ENCODE measurements at places on chromosomes 4 and X.

DNA sequence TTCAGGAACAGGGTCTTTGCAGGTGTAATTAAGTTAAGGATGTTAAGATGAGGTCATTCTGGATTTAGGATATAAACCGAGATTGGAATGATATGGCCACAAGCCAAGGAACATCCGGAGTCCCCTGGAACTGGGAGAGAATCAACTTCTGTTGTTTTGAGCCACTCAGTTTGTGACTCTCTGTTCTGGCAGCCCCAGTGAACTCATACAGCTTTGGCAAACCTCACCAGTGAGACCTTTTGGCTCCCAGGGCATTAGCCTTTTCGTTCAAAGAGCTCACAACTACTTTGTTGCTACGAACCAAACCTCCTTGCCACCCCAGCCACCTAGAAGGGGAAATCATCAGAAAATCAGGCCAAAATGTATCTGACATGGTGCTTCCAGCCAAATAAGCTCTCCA lies 80.4 kb downstream of the MTMR1 start:
- no peak for DNase-seq

- no peak for DNase-seq
These were observed 23.4 kb upstream of the ENPEP start for GRCh38 chr4:110452546-110452945.

DNA sequence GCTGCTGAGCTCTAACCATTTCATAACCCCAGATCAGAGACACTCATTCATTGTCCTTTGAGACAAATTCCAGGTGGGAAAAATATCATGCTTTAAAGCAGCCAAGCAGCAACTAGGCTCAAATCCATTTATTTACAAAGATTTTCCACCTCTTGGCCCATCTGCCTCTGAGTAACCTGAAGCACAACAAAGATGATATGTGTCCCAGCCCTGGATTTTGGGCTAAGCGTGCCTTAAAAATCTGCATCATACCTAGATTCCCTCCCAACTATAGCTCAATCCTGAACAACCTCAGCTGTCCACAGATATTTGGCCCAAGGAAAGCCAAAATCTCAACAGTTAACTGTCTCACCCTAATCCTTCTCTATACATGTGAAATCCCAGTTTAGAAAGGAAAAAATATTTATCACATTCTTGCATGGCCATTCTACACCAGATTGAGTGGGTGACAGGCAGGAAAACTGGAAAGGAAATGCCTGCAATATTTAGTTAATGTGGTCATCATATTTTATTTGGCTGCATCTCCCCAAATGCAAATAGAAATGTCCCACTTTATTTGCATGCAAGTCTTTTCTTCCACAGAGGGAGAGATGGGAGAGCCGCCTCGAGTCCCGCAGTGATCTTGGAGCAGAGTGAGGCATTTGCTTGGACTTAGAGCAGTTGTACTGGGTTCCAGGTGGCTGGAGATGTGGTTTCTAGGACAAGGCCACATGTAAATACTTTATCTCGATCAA lies 146.4 kb upstream of the EOLA2 start:
- no peak for DNase-seq

GRCh38 chr4:56160636-56161035 lies 211.9 kb downstream of the CEP135 start:
- DNase-seq, result no peak

GRCh38 chrX:10073671-10074070 lies 83.1 kb upstream of the CLCN4 start:
- no peak for DNase-seq

DNA sequence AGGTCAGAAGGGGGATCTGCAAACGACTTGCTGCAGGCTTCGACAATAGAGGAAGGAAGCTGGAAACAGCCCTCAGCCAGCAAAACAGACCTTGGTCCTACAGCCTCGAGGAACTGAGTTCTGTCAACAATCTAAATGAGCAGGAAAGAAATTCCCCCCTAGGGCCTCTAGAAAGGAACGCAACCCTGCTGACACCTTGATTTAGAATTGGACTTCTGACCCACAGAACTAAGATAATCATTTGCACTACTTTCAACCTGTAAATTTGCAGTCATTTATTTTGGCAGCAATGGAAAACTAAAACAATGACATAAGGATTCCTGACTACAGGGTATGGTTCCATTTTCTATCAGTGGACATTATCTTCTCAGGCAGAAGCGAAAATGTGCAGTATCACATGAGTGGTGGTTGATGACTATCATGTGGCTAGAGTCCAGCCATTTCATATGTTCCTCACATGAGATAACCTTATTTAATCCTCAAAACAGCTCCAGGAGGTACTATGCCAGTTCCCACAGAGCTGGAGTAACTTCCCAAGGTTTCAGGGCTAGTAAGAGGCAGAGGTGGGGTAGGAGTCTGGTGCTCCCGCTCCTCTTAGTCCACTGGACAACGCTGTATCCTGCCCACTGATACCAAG lies 61.6 kb downstream of the SAT1 start:
- DNase-seq, result no peak

DNA sequence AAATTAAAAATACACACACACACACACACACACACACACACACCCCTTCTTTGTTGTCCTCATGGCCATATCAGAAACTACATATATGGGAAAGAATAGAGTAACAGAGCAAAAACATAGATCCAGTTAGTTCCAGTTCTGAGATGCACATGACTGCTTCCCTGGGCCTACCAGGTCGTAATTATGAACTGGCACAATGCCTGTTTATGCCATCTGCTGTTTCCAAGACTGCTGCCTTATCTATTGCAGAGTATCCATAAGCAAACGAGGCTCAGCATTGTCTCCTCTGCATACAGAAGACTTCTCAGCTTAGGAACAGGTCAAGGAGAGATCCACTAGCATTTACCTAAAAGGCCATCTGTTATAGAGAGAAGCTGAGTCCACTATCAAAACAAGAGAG lies 789.0 kb downstream of the TECRL start:
- DNase-seq, result no peak

DNA sequence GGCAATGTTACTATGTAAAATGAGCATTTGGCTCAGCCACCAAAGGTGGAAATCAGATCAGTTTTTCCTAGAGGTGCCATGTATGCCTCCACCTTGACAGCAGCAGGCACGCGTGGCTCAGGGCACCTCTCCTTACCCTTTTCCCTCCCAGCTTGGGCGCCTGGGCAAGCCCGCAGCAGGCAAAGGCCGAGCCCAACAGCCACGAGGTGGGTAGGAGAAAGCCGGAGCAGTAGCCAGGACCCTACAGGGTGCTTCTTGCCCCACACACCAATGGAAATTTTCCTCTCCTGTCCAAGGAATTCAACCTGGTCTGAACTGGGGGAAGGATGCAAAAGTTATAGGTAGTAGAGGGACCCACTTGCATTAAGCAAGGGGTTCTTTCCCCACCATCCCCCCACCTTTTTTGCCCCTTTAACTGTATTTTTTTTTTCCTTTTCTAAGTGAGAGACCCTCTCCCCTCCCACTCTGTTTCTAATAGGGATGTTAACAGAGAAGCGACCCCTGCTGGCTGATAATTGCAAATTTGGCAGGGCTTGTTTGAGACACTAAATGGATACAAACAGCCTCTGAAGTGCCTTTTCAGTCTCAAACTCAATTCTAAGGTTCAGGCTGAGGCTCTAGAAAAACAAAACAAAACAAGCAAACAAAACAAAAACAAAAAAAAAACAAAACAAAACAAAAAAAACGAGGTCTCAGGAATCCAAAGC lies 895.1 kb downstream of the PCDH18 start:
- no peak for DNase-seq

- DNase-seq, result peak; percentile 69
These were observed 78.8 kb upstream of the BCOR start for GRCh38 chrX:40176351-40177116.

DNA sequence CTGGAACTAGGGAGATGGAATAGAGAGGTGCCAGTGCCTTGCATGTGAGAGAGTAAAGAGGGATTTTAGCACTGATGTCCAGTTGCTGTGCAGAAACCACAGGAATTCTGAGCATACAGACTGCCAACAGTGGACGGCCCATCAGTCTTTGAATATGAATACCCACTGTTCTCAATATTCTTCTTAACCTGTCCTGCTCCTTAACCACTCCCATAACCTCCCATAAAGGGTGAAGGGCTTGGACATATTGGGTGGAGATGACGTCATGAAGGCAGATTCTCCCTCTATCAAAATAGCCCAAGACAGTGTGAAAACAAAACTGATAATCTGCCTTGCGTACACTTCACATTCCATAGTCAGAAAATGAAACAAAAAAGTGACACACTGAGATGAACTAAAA lies 1313.7 kb upstream of the PABPC4L start:
- no peak for DNase-seq

- no peak for DNase-seq
These were observed 190.7 kb downstream of the OR13H1 start for GRCh38 chrX:131734621-131735020.

DNA sequence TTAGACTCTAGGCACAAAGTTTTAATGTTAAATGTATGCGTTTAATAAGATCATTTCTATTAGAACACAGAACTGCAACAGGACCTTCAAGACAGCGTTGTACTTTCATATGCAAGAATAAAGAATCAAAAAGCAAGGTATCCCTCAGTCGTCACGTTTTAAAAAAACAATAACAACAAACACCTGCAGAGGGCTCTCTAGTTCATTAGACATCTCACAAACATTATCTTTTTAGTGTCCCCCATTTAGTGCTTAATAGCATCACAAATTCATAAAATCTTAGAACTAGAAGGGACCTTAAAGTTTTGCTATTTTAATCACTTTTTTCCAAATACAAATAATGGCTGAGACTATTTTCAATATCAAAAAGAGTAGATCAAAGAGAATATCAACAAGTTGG lies 236.6 kb downstream of the DCHS2 start:
- DNase-seq, result no peak

DNA sequence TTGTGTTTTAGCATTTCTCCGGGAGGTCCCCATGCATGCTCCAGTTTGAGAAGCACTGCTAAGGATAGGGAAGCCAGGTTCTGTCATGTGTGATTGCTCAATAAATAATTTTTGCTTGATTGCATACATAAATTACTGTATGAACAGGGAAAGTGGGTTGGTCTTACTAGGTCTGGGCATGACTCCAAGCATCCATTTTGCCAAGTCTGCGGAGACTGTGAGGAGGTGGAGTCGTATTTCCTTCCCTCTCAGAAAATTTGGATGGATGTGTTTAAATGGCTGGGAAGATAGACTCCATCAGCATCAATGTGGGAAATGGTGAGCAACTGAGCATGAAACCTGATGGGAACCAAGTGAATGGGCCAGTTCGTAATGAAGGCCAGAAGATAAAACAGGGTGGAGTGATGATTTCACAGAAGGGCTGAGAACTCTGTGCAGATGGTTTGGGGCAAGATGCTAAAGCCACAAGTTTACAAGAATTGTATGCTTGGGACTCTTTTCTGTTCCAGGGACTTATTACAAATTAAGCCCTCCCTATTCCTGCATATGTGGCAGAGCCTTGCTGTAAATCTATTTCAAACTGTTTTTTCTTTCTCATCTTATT lies 84.1 kb downstream of the NHS start:
- no peak for DNase-seq

GRCh38 chr4:73609706-73610105 lies 10.5 kb downstream of the RASSF6 start:
- DNase-seq, result no peak

- DNase-seq, result no peak
These were observed 47.0 kb downstream of the EVC start for GRCh38 chr4:5757954-5758353.

- DNase-seq, result no peak
These were observed 18.6 kb downstream of the STK32B start for GRCh38 chr4:5069901-5070300.

DNA sequence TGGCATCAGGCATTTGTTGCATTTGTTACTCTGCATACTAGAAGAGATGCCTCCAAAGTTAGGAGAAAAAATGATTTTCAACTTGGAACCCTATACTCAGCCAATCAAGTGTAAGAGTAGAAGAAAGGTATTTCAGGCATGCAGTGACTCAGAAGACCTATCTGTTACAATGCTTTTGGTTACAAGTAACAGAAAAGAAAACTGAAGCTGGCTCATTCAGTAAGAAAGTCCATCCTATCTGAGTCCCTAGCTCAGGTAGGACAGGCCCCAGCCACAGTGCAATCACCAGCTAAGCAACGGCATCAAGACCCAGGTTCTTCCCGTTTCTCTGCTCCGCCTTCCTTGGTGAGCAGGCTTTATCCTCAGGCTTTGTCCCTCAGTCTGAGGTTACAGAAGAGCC lies 23.3 kb downstream of the MECP2 start:
- no peak for DNase-seq

DNA sequence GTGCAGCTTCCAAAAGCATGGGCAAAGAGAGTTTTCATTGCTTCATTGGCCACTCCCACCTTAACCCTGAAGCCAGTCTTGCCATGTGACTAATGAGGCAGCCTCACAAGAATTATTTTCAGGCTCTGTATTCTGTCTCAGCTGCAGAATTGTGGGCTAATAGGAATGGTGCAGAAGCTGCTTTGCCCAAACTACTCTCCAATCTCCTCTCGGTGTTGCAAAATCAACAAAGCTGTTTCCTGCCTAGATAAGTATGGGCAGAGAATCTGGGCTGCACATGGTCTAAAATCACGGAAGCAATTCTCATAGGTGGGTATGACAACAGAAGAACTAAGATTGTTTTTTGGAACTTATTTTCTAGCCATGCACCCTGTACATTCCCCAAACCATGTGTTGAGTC lies 31.4 kb downstream of the PPP1R2C start:
- no peak for DNase-seq

DNA sequence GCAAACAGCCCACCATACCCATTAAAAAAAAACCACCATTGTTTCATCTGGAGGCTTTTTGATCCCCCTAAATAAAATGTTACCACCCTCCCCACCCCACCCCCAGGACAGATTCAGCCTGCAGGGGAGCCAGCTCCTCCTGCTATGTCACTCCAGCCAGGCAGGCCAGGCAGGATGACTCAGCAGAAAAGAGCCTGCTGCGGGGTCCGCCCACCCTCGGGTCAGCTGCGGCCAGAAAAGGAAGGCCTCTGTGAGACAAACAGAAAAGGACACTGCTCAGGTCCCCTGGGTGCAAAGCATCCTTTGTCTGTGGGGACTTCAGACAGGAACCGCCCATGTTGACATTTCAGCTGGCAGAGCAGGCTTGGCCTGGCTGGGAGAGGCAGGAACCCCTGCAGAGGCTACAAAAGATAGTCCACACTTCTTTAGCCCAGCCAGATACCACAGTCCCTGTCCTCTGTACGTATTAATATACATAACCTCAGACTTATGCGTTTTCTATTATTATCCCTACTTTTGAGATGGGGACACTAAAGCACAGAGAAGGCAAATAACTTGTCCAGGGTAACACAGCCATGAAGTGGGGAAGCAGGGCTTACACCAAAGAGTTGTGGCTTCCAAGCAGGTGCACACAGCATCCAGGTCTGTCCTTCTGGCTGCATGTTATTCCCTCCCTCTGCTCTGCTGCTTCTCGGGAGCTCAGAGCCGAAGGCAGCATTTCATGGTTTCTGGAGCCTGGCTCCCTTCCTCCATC lies 147.7 kb downstream of the CPEB2 start:
- no peak for DNase-seq

GRCh38 chrX:50456712-50457484 lies 13.7 kb downstream of the DGKK start:
- no peak for DNase-seq

GRCh38 chr4:7202411-7202810 lies 10.1 kb downstream of the SORCS2 start:
- DNase-seq, result no peak

- DNase-seq, result no peak
These were observed 535.1 kb downstream of the FAT4 start for GRCh38 chr4:125849869-125850268.
